ENCODE measurements at places on chromosomes 5 and 9.
A peak's percentile ranks its signal among the peaks of the same experiment; 100 is the strongest.

DNA sequence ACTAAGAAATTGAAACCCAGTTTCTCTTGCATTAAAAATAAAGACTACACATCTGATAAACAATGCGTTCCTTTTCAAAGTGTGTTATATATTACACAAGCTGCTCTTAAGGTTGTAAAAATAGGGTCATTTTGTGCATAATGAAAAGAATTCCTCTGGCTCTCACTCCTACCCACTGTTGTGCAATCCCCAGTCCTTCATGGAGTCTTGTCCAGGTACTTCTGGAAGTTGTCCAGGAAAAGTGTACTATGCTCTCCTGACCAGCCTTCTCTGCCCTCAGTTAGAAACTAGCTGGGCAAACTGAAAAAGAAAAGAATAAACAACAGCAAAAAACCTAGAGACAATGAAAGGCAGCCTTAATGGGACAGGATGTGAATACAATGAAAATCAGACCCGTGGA, 345.5 kb upstream of the PAPPA start:
- no peak for DNase-seq

- no peak for DNase-seq
These were observed 168.6 kb downstream of the CARTPT start for GRCh38 chr5:71887680-71888079.

DNA sequence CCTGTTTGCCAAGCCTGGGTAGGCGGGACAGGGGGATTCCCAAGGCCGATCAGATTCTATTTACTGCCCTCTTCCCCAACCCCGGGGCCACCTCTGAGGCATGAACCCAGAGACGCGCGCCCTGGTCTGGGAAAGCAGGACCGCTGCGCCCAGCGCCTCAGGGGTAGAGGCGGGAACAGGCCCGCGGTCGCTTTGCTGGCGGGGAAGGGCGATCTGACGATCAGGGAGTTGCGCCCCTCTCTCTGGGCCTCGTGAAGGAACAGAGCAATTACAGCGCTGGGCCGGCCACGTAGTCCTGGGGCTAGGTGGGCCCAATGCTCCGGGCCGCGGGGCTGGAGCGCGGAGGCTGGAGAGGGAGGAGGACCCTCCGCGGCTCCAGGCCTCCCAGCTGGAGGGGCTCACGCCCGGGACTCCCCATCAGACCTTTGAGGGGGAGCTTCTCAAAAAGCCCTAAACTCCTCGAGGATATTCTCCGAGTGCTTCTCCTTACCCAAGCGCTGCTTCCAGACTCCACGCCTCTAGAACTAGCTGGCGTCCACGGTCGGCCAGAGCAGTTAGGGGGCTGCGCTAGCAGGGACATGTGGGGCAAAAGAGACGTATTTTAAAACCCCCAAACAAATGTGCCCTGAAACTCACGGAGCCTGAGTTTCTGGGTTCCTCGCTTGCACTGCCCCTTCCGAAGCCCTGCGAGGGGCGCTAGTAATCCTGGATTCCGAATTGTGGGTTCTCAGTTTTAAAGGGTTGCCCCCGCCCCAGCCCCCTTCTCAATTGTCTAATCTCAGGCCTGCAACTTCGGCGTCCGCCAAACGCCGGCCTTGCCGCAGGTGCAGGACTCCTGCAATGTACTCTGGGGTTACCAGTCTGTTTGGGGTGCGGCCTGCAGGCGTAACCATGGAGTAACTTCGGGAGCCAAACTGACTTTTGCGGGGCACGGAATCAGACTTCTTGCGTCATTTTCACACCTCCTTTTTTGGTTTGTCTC, 57.6 kb downstream of the TMEM174 start:
- DNase-seq = no peak

GRCh38 chr9:87862536-87863268, 20.0 kb upstream of the SPATA31E1 start:
- no peak for DNase-seq

GRCh38 chr9:86353655-86354010, 577 bp downstream of the TUT7 start:
- no peak for DNase-seq

GRCh38 chr5:178380086-178380485, 147.5 kb upstream of the PHYKPL start:
- no peak for DNase-seq

DNA sequence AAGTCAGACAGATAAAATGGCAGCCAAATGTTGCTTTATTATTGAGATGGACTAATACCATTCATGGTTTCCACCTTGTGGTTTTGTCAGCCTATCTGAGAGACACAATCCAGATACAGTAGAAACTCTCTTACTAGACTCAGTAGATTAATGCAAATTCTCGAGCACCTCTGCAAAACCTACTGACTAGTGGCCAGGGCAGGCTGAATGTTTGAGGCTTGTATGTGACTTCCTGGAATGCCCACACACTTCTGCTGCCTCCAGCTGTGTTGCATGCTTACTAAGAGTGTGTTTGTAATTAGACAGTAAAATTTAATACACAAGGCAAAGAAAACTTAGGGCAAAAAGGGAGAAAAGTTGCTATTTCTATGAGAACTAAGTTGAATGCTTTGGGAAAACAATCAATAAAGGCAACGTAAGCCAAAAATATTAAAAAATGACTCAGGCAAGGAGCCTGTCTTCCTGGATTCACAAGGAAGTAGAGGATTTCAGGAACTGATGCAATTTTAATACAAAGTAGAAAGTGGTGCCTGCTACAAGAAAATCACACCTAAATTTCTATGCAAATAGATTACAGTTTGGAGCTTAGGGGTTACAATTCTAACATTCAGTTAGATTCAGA, 30.2 kb upstream of the CCNG1 start:
- no peak for DNase-seq

GRCh38 chr9:84990416-84990815, 320.9 kb downstream of the NTRK2 start:
- no peak for DNase-seq

DNA sequence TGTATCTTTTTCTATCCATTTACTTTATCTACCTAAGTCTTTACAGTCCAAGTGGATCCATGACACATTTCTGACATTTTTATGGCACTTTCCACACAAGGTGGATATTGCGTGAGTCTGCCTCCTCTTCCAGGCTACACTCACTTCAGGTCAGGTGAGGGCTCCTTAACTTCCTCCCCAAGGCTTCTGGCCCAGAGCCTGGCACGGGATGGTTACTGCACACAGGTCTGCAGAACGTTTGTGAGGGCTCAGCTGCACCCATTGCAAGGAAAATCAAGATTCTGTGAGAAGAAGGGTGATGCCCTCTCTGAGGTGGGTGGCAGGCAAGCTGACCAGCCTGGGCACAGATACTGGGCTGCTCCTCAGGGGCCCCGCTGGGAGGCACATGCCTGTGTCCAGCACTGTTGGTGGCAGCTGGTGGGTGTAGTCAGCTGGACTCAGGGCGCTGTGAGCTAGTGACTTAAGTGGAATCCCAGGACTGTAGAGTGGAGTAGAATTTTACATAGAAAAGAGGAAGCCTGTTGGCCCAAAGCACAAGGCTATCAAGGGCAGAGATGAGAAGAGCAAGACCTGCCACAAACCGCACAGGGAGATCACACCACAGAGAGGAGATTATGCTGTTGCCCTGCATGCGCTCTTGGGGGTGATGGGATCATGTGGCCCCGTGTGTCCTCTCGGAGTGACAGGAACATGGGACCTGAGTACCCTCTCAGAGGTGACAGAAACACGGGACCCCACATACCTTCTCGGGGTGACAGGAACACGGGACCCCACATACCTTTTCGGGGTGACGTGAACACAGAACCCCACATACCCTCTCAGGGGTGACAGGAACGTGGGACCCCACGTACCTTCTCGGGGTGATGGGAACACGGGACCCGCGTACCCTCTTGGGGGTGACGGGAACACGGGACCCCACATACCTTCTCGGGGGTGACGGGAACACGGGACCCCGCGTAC, 21.3 kb downstream of the AHRR start:
- no peak for DNase-seq

- DNase-seq = no peak
These were observed 69.5 kb upstream of the TSLP start for GRCh38 chr5:111002036-111002435.

DNA sequence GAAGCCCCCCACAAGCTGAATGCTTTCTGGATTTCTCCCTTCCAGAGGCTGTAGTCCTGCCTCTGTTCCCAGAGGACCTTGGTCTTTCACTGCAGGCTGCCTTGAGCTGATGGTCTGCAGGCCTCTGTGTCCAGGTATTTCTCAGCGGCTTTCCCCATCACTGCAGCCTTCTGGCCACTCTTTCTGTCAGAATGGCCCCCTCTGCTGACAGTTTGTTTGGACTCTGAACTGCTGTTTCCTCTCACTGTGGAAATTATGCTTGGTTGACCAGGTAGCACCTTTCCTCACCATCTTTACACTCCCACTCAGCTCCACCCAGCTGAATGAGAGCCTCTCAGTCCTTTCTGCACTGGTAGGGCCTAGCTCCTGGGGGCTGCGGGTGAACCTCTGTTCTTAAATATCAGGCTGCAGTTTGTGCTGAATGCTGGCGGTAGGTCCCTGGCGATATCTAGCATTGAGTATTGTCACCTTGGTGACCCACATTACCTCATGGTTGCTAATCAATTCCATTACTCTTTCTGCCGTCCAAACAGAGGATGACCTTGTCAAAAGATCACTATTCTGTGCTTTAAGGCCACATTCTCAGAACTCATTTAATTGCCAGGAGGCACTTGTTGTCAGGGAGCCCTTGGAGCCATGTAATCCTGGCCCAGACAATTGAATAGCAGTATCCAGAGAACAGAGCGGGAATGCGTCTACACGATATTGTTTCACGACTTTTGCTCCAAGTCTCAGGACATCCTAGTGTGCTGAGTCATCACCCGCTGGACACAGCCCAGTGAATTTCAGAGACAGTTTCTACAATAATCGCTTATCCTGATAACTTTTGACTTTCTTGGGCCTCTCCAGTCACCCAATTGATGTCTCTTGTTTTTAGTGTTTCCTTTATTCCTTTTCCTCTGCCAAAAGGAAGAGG, 230.2 kb downstream of the TENT4A start:
- DNase-seq = no peak

- peak; percentile 88 for DNase-seq
These were observed 64.0 kb upstream of the FYB1 start for GRCh38 chr5:39283231-39283818.

DNA sequence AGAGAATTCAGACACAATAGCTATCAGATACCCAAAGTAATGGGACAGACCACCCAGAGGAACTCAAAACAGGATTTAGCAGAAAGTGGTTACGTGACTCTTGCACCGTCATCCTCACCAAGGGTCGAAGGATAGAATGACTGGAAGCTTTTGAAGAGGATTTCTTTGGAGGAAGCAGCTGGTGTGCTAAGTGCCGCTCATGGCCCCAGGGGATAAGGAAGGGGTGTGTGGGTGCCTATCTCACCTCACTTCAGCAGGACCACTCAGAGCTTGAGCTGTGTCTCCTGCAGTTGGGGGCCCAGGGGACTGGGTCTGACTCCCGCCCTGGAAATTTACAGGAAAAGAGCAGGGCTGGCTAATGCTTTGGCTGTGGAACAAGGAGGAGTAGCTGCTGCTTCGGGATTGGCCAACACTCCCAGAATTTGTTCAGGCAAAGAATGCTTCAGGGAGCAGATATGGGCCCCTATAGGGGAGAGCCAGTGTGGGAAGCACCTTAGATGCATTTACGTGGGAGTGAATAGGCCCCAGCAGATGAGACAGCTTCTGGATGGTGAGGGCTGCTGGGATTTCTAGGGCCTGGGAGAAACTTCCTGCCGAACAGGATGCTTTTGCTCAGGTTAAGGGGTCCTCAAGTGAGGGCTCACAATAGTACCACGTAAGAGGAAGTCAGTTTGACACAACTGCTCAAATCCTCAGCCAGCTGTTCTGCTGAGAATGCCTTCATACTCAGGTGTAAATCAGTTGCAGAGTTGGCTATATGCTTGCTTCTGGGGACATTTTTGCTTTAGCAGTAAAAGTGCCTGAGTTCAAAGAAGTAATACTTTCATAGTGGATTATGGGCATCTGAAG, 29.1 kb upstream of the TOMM5 start:
- no peak for DNase-seq

DNA sequence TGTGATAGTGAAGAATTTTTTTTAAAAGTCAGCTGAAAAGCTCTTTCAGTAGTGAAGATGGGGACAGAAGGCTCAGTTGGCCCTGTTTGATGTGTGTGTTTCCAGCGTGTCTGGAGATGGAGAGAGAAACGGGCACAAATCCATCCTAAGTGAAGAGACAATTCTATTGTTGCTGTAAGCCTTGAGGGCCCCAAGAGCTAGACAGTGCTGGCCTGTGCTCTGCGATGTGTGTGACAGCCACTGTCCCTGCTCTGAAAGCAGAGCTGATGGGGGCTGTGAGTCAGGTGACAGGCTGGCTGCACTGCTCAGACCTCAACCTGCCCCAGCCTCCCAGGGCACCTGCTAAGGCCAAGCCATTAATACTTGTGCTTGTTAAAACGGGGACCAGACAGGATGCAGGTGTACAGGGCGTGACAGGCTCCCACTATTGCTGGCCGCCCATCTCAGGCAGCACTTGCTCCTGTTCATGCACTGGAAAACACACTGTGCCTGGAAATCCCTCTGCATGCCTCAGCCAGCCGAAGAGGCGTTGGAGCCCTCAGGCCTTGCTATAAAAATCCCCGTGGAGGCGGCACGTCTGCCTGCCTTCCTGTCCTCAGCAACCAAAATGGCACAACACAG, 44.6 kb upstream of the SEMA4D start:
- no peak for DNase-seq

GRCh38 chr5:103356350-103357091, 98.0 kb downstream of the MACIR start:
- DNase-seq = no peak

DNA sequence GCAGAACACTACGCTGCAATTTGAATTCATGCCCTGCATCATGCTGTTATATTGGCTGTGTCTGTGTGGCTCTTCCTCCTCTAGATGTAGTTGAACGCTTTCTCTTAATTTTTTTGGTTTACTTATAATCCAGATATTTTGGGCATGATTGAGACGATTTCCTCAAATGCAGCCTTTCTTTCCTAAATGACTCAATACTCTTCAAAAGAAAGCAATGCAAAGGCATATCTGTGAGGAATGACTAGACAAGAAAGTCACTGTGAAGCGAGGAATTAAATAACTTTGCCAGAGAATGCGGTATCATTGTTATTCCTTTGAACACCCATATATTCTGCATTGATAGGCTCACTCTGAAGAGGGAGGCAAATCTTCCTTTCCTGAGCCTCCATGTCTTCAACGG, 152.8 kb downstream of the YIPF5 start:
- DNase-seq = no peak

DNA sequence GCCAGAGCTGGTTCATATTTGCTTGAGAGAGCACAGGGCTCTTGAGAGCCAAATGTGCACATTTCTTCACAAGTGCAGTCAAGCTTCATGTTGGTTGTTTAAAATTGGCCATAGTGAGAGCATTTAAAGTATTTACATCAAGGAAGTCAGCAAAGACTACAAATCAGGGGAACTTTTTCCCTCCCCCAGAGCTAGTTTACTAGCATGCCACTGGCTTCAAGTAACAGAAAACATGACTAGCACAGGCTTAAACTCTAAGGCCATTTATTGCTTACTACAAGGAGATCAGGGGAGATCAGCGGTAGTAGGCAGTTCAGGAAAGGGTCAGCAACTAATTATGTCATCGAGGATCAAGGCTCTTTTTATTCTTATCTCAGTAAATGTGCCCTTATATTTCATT, 11.0 kb upstream of the CCDC171 start:
- no peak for DNase-seq

Data from NCI-H526 treated with DMSO at 0.1 percent for 48 hours (cell line).